ENCODE measurements at places on chromosomes 13 and 19.

- DNase-seq = no peak
Measured at GRCh38 chr19:38838208-38838985, 6.8 kb upstream of the ECH1 start.

- DNase-seq = peak; percentile 73
Measured at GRCh38 chr19:49436381-49437017, 4.8 kb downstream of the SLC17A7 start.

DNA sequence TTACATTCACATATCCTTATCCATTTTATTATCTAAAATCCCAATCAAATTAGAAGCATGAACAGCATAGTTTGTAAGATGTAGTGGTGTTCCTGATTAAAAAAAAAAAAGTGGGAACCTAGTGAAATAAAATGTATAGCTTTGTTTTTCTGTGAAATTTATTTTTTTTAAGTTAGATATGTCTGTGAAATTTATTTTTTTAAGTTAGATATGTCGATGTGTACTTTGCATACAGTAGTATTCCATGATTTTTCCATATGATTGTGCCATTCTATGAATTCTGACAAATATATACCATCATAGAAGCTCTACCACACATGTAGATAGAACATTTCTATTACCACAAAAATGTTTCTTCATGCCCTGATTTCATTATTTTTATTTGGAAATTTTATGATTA is 6.0 kb upstream of the MAB21L1 start:
- no peak for DNase-seq

GRCh38 chr13:110869805-110870706 is 44.8 kb downstream of the ANKRD10 start:
- no peak for DNase-seq

DNA sequence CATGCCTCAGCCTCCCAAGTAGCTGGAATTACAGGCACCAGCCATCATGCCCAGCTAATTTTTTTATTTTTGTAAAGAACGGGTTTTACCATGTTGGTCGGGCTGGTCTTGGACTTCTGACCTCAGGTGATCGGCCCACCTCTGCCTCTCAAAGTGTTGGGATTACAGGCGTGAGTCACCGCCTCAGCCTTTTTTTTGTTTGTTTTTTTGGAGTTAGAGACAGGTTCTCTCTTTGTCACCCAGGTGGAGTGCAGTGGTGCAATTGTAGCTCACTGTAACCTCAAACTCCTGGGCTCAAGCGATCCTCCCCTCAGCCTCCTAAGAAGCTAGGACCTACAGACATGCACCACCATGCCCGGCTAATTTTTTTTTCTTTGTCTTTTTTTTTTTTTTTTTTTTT is 15.6 kb upstream of the NOTCH3 start:
- DNase-seq = no peak

GRCh38 chr13:78603240-78603957 is at the start of gene POU4F1:
Gene POU4F1 (minus strand): TSS chr13:78603552. CDS start chr13:78603326, 226 bp downstream.
- DNase-seq = peak; percentile 80

- DNase-seq = no peak
Measured at GRCh38 chr13:46553521-46553885, 533 bp downstream of the LRCH1 start.

- peak; percentile 17 for DNase-seq
Measured at GRCh38 chr13:75760131-75761021, 124.2 kb downstream of the LMO7 start.

DNA sequence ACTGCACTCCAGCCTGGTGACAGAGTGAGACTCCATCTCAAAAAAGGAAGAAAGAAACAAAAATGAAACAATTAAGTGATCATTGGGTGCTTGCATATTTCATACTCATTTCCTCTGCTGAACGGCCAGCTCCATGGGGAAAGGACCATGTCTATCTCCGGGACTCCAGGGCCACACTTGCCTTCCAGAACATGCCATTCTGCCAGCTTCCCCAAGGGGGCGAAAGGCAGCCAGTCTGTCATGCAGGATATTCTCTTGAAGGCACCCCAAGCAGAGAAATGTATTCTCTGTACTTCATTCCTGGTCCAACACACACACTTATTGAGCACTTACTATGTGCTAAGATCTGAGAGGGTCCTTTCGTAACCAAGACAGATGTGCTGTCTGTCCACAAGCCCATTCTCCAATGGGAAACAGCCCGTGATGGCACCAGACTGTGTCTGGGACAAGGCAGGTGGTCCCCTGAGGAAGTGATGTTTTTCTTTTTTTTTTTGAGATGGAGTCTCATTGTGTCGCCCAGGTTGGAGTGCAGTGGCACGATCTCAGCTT is 10.2 kb upstream of the CARM1 start:
- DNase-seq = no peak

- no peak for DNase-seq
Measured at GRCh38 chr13:66532845-66533244, 697.3 kb downstream of the PCDH9 start.

DNA sequence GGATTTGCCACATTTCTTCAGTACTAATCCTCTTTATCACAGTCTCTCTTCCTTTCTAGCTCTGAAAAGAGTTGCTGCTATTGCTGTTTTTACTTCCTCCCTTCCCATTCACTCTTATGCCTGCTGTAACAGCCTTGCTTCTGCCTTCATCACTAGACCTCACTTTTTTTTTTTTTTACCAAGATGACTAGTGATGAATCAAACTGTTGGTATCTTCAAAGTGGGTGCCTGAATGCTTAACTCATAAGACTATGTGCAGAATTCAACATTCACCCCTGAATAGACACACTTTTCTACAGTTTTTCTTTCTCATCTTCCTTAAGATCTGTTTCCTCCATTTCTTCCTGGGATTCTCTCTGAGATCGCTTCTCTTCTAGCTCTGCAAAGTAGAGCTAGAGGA is 217.2 kb upstream of the HTR2A start:
- no peak for DNase-seq

- DNase-seq = no peak
Measured at GRCh38 chr13:27004866-27005265, 166.7 kb downstream of the USP12 start.

DNA sequence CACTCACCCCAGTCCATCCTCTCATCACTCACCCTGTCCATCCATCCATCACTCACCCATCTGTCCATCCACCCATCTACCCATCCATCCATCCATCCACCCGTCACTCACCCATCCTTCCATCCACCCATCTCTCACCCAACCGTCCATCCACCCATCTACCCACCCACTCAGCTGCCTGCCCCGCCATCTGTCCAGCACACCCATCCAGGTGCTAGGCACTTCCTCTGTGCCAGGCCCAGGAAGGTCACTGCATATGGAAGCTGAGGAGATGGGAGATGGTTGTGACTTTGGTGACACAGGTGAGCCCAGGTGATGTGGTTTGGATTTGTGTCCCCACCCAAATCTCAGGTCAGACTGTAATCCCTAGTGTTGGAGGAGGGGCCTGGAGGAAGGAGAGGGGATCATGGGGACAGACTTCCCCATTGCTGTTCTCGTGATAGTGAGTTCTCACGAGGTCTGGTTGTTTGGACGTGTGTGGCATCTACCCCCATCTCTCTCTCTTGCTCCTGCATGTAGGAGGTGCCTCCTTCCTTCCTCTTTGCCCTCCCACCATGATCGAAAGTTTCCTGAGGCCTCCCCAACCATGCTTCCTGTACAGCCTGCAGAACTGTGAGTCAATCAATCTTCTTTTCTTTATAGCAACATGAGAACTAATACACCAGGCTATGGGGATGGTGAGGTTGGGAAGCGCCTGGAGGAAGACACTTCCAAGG is 15.9 kb upstream of the C13orf46 start:
- DNase-seq = no peak

GRCh38 chr19:21491146-21491545 is 14.3 kb upstream of the ZNF429 start:
- no peak for DNase-seq

DNA sequence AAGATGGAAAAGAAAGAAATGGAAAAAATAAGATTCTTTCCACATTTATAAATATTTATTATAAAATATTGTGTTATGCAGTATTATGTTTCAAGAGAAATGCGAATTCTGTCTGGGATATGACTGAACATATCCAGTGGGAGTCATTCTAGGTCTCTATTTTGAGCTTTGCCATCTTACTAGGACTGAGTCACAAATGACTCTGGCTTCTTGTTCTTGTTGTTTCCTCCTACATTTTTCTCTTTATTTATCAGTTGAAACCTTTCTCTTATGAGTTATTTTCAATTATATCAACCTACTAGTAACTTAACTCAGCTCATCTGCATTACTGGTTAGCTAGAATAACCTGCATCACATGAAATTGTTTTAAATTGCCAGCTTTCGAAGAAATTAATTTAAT is 1247.3 kb downstream of the SLITRK1 start:
- no peak for DNase-seq

GRCh38 chr19:47486900-47487299 is 2.9 kb upstream of the KPTN start:
- no peak for DNase-seq

DNA sequence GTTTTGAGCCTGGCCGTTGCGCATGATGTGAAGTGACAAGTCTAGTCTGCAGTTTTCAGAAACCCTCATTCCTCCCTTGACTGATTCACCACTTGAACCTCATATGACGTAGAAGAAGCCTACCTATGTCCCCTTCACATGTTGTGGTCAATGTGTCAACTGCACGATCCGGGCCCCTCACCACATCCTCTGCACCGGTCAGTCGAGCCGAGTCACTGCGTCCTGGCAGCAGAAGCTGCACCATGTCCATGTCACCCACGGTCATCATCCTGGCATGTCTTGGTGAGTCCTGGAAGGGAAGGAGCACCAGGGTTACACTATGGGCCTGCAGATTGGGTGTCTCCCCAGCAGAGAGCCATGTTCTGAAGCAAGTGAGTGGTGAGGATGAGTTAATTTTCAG is at the start of gene KIR2DL4:
TSS of gene KIR2DL4 (plus strand) at position 201 of the 400 bp plus-strand sequence. CDS start at position 243, 42 bp downstream.
- no peak for DNase-seq

DNA sequence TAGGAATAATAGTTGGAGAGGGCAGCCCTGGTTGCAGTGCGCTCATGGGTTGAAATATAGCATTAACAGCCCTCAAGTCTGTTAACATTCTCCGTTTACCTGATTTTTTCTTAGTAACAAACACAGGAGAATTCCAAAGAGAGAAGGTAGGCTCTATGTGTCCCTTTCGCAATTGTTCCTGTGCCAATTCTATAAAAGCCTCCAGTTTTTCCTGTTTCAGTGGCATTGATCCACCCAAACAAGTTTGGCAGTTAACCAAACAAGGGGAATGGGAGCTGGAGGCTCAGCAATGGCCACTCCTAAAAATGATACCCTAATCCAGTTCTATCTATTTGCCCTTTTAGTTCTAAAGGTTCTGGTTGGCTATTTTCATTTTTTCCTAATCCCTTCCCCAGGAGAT is 151.6 kb downstream of the ZNF486 start:
- DNase-seq = no peak

DNA sequence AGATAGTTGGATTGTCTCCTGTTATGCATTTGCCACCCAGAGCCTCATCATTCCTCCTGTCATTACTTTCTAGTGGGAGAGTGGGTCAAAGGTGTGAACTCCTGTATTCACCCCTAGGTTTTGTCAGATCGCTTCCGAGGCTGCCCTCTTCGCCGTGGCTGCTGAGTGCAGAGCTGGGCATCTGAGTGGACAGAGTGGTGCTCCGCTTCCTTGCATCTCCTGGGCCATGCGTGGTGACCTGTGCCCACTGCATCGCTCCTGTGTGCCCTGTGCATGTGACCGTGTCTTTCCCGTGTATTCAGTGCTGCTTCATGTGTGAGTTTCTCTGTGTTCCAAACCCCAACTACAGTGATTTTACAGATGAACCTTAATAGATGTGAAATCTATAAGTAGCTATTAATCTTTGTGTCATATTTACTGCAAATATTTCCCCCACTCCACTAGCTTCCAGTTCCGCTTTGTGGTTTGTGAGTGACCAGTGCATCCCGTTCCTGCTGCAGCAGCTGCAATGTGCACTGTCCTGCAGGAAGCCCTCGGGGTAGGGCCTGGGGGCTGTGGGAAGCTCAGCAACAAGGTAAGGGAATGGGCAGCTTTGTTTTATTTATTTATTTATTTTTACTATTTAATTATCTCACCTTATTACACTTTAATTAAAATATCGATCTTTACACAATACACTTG is 53.1 kb downstream of the C13orf46 start:
- DNase-seq = no peak

DNA sequence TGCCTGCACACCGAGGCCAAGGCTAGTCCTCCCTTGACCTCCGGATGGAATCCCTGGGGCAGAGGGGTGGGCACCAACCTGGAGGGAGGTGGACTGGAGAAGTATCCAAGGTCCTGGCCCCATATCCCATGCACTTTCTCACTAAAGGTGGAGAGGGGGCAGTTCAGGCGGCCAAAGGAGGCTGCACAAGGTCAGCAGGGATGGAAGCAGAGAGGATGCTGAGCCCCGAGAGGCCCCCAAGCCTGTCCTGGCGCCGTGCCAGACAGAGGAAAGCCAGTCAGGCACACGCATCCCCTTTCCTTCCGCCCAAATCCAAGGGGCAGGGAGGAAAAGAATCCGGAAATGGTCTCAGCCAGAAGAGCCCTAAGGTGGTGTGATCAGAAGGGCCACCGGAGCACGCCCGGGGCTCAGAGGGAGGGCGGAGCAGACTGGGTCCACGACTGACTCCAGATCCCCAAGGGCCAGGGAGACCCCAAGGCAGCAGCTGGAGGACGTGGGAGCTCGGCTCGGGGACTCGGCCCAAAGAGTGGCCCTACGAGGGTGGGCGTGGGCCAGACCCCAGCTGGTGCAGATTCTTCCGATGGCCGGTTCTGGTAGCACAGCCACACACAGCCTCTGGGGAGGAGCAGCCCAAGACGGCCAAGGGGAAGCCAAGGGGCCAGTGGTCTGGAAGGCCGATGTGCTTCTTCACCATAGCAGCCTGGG is 60.0 kb downstream of the MLLT1 start:
- no peak for DNase-seq

GRCh38 chr19:19215792-19216191 is 4.0 kb downstream of the NCAN start:
- no peak for DNase-seq

DNA sequence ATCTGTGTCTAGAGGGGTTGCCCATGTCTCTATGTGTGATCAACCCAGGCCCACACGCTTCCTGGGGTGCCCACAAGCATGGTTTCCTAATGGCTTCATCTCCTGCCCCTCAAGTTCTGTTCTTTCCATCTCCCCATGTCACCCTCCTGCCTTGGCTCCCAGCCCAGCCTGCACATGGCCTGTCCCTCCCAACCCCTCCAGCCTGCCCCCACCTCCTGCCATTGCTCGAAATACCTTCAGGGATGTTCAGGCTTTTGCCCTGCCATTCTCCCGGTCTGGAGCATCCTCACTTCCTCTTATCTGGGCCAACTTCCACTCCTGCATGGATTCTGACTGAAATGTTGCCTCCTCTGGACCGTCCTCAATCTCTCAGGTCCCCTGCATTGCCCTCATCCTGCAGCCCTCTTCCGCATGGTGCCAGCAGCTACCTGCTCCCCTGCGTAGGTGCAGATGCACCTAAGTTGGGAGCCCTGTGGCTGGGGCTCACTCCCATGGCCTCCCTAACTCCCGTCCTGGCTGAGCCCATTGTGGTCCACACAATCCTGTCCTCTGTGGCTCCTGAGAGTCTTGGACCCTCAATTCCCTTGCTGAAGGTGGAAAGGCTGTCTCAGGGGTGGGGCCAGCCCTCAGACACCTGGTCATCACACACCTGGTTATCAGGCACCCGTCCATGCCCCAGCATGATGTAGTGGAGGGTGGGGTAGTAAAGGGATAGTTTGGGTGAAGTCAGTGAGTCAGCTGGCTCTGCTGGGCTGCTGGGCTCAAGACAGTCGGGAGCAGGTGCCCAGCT is 152.1 kb downstream of the URI1 start:
- DNase-seq = no peak

All from B cell (primary cell).